ENCODE measurements at places on chromosomes 11 and 22.

GRCh38 chr11:17386331-17387084, 2.0 kb downstream of the KCNJ11 start:
- no peak for DNase-seq

GRCh38 chr11:95505927-95506426, 275.0 kb upstream of the SESN3 start:
- no peak for DNase-seq

GRCh38 chr11:46560300-46560991, 33.4 kb downstream of the AMBRA1 start:
- no peak for DNase-seq

GRCh38 chr11:76120513-76121101, 85.7 kb downstream of the WNT11 start:
- no peak for DNase-seq

DNA sequence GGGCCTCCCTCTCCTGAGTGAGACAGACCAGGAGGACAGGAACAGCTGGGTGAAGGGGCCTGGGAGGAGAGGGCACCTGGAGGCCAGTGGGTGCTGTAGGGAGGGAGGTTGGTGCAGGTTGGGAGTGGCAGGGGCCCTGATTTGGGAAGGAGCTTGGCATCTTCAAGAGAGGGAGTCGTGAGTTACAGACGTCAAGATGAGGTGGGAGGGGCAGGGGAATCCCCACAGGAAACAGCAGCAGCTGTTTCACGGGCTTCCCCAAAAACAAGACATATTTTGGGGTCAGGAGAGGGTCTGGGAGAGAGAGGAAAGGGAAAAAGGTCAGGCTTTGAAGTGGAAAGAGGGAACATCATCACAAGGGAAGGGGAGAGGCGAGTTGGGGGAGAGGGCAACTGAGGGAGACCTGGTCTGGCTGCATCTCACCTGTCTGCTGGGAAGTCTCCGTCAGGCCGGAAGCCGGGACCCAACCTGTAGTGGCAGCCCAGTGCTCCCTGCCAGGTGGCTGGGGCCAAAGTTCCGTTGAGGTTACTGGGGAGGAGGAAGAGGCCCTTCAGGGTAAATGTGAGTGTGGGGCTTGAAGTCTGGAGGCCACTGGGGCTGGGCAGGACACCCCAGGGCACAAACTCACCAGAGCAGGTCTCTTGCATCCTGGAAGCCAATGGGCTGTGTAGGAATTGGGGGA, 4.4 kb downstream of the NAALADL1 start:
- DNase-seq: no peak

Data from NK-92 treated with Interleukin-12 subunit alpha and Interleukin-12 subunit beta, amount 100 ng/mL, for 24 hours (cell line).